Omental fat pad (tissue), 4 donors: ENCODE measurements at places on chromosomes 4 and X.

- DNase-seq, result no peak
Observed at GRCh38 chr4:173485164-173485563, 44.9 kb downstream of the HAND2 start.

DNA sequence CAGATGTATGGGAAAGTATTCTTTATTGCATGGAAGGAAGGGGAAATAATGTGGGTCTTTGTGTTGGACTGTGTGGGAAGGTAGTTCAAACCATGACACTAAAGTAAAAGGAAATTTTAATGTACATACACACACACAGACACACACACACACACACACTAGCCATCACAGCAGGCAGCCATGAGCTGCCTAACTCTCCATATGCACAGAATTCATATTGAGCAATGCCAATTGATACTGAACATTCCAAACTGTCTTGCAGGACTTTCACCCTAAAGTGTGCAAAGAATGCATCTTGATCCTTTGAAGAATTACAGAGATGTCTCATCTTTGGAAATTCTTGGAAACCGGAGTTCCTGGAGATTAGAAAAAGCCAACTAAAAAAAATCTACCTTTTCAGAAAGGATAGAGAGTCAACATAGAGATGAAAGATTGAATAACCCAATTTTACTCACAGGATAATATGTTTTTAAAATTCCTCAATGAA, 120.6 kb upstream of the MBNL3 start:
- DNase-seq, result no peak

GRCh38 chrX:1027133-1027532, 185.3 kb downstream of the CRLF2 start:
- DNase-seq, result no peak

GRCh38 chr4:93147524-93148212, 680.9 kb upstream of the ATOH1 start:
- no peak for DNase-seq

DNA sequence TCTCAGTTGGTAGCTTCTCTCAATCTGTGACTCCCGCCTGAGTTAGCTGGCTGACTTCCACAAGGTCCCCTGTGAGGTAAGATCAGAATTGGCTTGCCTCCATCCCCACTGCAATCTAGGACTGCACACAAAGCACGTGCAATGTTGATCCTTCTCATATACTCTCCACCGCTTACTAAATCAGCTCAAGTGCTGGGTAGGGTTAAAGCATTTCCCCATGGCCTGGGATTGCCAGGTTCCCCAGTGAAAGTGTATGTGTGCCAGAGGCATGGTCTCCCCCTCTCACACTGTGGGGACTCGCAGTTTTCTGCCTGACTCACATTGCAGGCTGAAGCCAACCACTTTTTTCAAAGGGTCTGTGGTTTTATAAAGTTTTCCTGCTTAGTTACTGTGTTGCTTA, 886.9 kb downstream of the FAM133A start:
- no peak for DNase-seq

DNA sequence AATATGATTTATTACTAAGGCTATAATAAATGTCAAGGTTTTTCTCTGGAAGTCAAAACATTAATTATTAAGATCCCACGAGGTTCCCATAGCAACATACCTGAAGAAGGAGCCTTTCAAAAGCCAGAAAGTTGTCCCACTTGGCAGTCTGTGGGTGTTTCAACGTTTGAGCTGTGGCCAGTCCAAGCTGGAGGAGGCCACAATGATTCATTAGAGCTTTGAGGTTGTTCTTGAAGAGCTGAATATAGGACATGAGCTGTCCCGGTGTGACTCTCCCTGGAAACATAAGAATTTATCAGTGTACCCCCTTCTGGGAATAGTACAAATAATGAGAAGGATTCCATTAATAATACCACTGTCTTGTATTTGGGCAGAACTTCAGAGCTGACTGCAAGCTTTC, 92.1 kb downstream of the SCFD2 start:
- no peak for DNase-seq

DNA sequence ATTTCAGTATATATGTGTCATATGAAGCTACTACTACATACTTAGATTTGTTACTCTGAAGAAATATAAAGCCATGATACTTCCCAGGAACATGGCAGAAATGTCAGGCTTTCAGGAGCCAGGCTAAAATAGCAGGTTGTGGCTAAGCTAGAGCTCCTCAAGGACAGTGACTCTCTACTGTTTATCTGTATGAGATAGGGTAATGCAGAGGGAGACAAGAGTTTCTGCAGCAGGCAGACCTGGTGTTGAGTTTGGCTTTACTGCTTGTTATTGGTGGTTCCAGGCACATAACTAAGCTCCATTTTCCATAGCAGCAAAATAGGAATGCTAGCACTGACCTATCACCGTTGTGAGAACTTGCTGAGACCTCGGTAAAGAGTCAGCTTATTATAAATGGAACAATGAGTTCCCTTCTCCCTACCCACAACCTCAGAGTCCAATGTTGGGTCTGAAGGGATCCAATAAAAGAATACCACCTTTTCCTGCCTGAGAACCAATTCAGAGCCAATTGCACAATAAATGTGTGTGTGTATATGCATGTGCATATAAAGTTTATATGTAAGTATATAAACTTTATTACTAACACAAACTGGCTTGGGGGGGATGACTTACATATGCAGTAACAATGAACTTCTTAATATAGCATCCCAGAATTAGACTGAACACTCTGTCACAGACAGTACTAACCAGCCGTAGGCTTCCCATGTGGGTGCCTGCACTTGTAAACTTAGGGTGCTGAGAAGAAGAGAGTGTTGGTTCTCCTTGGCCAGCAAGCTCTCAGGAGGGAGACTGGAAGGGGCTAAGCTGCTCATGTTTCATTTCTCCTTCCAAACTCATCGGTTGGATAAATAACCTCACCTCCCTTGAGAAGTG, 51.9 kb upstream of the PAQR3 start:
- no peak for DNase-seq

GRCh38 chr4:101306225-101306624, 41.1 kb downstream of the PPP3CA start:
- no peak for DNase-seq

DNA sequence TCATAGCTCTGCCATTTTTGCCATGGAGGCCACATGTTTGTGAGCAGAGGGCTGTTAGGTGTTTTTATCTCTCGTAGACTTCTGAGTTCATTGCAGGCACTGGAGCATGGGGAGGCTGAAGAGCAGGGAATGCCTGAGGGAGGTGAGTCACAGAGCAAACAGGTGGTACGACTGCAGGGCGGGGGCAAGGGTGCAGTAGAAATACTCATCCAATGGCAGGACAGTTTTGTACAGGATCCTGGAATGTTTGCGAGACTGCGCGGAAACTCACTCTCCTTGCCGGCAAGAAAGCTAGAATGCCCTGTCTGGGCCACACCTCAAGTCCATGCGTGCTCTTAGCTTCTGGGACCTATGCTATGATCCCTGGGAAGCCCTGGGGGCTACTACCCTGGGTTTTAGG, 20.0 kb upstream of the VCX2 start:
- no peak for DNase-seq

GRCh38 chr4:145808021-145808650, 128.2 kb downstream of the C4orf51 start:
- DNase-seq, result no peak

- no peak for DNase-seq
Observed at GRCh38 chrX:39440799-39441284, 639.6 kb downstream of the MID1IP1 start.

DNA sequence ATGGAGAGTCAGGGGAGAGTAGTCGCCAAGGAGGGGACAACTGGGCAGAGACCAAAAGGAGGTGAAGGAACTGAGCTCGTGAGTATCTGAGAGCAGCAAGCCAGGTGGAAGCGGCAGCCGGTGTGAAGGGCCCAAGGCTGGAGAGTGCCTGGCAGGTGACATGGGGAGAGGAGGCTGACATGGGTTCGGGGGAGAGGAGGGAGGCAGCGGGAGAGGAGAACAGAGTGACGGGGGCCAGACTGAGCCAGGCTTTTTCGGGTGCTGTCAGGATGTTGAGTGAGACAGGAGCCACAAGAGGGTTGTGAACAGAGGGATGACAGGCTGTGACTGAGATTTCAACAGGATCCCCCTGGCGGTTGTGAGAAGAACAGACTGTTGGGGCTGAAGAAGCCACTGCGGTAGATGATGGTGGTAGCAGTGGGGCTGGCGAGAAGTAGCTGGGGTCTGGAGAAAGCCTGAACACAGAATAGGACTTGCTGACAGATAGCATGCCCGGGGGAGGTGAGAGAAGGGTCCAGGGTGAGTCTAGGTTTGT, 5.7 kb downstream of the ELK1 start:
- DNase-seq, result no peak

DNA sequence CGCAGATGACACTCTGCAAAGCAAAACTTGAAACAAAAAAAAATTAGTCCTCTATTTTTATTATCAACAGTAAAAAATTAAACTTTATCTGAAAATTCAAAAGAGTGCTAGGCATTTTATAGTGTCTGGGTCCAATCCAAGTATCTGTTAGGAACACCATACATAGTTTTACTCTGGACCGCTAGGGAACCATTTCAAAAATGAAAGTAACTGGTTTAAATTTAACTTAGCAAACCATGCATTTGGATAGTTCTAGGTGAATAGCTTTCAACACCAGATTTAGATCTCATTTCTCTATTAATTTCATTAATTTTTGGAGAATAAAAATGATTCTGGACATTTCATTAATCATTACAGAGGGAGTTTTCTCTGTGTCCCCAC, 1.2 kb downstream of the KLKB1 start:
- DNase-seq, result no peak

GRCh38 chr4:134935320-134935719, 733.7 kb upstream of the PABPC4L start:
- no peak for DNase-seq

GRCh38 chrX:21529771-21530170, 128.4 kb downstream of the KLHL34 start:
- DNase-seq, result no peak

DNA sequence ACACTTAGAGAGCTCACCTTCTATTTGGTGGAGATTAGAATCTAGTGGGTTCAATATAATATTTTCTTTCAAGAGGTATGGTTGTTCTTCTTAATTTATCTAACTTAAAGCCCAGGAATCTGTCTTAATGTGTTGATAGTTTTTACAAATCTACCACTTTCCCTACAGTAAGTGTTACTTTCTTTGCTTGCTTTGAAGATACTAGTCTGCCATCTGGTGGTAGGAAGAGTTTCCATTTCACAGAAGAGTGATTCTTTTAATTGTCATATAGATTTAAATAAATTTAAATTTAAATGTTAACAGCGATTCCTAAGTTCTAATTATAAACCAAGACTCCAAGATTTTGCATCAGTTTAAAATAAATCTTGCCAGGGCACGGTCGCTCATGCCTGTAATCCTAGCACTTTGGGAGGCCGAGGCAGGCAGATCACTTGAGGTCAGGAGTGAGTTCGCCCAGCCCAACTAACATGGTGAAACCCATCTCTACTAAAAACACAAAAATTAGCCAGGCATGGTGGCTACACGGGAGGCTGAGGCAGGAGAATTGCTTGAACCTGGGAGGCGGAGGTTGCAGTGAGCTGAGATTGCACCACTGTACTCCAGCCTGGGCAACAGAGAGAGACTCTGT, 43.5 kb downstream of the NUDT9 start:
- no peak for DNase-seq

- DNase-seq, result no peak
Observed at GRCh38 chrX:14826319-14826718, 46.5 kb downstream of the FANCB start.

DNA sequence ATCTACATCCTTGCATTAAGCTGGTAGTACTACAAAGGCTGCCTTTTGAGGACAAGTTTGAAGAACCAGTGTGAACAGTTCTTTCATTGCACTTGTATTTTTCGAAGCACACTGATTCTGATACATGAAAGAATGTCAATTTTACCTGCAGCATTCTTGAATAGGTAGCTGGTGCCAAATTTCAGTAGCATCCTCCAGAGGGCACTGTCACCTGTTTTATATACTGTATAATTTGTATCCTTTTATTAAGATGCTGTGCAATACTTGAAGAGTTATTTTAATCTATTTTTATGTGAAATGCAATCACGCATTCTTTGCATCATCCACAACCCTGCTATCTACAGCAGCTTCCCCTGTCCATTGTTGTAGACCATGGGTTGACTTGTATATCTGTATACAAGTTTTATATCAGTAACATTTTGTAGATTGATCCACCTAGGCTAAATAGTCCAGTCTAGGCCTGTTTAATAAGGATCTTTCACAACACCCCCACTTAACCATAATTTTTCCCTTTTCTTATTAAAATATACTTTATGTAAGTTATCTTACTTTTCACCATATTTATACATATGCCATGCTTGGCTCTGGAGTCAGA, 325.7 kb downstream of the PCDH7 start:
- no peak for DNase-seq

GRCh38 chr4:133095591-133095990, 53.5 kb upstream of the PCDH10 start:
- no peak for DNase-seq

DNA sequence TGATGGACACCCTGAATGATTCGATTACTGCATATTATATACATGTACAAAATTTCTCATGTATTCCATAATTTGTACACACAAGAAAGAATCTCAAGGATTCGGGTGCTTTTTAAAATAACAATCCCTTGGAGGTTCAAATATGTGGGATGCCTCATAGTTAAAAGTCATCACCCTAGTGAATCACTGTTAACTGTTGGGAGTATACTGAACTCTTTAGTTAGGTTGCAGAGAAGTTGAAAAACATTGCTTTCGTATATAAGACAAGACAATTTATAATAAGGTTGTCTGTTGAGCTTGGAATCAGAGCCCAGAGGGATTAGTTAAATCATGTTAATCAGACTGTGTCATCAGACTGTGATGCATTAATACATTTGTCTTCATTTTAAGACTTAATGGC, 15.6 kb downstream of the DCK start:
- DNase-seq, result no peak

GRCh38 chr4:42151568-42152506, 618 bp downstream of the BEND4 start:
- no peak for DNase-seq

DNA sequence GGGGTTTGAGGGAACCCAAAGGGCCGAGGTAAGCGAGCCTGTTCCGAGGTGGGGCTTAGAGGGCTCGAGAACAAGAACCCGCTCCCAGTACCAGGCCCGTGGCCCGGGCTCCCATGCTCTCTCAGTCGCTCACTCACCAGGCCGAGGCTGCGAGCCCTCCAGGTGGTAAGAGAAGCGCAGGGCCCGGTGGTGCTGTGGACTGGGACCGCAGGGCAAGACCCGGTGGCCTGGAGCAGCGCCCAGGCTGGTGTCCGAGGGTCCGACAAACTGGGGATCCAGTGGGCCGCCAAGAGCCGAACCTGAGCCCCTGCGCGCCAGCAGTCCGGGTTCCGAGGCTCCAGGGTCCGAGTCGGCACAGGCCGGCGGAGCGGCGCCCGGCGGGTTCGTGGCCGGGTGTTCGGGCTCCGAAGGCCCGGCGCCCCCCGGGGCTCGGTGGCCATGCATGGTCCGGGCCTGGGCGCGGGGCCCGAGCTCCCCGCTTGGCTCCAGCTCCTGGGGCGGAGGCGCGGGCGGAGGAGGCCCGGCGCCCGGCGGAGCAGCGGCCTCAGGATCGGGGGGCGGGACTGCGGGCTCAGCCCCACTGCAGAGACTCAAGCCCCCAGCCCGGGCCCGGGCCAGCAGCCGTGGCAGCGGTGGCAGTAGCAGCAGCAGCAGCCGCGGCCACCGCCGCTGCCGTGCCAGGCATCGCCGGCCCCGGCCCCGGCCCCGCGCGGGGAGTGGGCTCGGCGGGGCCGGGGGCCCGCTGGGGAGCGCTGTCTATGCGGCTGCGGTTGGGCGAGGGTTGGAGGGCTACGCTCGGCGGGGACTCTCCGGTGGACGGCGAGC, 833 bp downstream of the FGD1 start:
- DNase-seq, result no peak
